T-helper 1 cell (primary cell): ENCODE measurements at places on chromosomes 2 and 18.
A peak's percentile ranks its signal among the peaks of the same experiment; 100 is the strongest.

DNA sequence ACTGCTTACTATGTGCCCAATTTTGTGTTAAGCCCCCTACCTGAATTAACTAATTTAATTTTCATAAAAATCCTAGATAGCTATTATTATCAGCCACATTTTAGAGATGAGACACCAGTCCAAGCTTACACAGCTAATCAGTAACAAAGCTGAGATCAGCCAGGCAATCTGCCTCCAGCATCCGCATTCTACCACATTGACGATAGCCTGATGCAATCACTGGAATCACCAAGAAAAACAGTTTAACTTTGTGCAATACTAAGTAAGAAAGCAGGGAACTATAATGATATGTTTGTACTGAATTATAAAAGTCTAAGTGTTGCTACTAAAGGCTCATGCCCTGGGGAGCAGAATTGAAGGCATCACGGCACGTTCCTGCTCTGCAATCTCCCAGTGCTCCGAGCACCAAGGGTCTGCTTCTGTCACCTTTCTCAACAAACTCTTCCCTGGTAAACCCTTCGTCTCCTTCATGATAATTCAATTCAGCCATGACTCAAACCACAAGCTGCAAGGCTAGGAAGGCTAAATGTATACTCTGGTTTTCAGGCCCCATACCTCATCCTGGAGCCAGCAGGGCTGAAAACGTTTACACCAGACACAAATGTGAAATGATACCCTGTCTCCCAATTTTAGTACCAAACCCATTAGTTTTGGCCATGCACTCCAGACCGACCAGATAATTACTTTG, 19.4 kb downstream of the KANSL3 start:
- DNase-seq, result no peak

GRCh38 chr18:36101943-36102342, 27.2 kb downstream of the SLC39A6 start:
- no peak for DNase-seq

- DNase-seq, result no peak
These were observed 196.5 kb downstream of the MYO1B start for GRCh38 chr2:191441496-191442214.

- DNase-seq, result peak; percentile 35
These were observed 25.1 kb downstream of the DNPEP start for GRCh38 chr2:219362524-219363164.

DNA sequence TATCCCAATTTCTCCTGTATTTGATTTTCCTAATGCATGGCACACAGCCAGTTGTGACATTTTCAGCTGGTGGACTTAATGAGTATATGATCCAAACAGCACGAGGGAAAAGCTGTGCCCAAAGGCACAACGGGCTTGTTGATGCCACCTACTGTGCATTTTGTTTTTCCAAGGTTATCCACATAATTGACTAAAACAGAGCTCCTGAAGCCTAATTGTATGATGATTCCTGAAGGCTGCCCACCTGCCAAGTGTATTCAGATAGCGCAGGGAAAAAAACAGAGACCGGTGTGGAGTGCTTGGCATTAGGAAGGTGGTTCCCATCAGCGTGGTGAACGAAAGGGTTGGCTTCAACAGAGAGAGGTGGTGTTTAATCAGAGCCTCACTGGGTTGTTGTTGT, 14.9 kb downstream of the RBMS1 start:
- DNase-seq, result no peak

GRCh38 chr2:181138816-181139215, 158.4 kb downstream of the UBE2E3 start:
- DNase-seq, result no peak

DNA sequence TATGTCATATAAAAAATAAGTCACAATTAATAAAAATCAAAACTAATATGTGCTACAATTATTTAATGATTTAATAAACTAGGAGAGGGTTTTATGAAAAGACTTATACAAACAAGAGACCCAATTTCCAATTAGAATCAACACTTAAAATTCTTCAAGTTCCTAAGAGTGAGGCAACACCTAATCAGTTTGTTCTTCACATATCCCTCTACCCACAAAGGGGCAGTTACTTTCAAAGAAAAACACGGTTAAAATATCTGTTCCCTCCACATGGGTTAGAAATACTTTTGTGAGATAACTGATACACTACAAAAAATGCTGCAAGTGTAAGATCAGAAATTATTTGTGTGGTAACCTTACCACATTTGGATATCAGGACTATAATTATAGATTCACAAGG, 357.0 kb downstream of the ERBB4 start:
- DNase-seq, result no peak

DNA sequence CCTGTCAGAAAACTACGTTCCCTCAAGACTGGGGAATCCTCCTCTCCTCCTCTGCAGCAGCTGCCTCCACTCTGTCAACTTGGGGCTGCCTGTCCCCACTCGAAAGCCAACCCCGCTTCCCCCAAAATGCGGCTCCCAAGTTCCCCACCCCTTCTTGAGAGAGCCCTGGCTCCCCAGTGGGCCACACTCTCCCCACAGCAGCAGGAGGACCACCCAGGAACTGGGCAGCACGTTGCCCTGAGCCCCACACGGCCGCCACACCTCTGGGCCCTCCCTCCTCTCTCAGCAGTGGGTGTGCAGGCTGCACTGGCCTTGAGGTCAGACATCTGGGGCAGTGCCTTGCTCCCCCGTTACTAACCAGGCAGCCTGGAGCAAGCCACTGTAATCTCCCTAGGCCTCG, 9.6 kb upstream of the TEX51 start:
- no peak for DNase-seq

- no peak for DNase-seq
These were observed 249.2 kb downstream of the TXNL1 start for GRCh38 chr18:56389190-56389589.

DNA sequence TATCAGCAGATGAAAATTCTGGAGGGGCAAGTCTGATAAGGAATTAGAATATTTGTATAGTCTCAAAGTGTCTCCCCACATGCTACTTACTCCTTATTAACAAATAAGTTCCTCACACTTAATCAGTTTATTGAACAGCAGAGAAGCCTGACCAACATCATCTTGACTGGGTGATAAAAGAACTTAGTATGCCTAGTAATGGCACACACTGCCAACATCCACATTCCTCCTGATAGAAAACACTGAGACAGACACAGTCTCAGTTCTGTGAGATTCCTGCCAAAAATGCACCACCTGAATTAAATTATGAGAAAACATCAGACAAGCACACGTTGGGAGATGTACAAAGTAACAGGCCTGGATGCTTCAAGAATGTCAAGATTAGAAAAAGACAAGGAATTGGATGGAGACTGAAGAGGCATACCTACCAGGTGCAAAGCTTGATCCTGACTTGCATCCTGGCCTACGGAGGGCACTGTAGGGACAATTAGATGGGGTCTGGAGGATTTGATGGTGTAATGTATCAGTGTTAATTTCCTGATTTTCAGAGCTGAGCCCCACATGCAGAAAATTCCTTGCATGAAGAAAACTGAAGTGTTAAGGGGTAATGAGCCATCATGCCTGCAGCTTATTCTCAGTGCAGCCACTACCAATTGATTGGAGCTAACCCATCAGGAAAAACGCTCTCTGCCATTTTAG, 200.4 kb upstream of the SH3BP4 start:
- no peak for DNase-seq

GRCh38 chr2:17181051-17181752, 337.0 kb downstream of the RAD51AP2 start:
- no peak for DNase-seq

GRCh38 chr2:143686585-143687164, 557.5 kb downstream of the ARHGAP15 start:
- DNase-seq, result no peak

- DNase-seq, result no peak
These were observed 185.4 kb downstream of the ZEB2 start for GRCh38 chr2:144334551-144334950.

- no peak for DNase-seq
These were observed 54.8 kb downstream of the HS6ST1 start for GRCh38 chr2:128263902-128264331.

GRCh38 chr2:238777369-238778067, 70.4 kb upstream of the TWIST2 start:
- no peak for DNase-seq

- DNase-seq, result no peak
These were observed 88.1 kb downstream of the EPB41L3 start for GRCh38 chr18:5455674-5456073.

DNA sequence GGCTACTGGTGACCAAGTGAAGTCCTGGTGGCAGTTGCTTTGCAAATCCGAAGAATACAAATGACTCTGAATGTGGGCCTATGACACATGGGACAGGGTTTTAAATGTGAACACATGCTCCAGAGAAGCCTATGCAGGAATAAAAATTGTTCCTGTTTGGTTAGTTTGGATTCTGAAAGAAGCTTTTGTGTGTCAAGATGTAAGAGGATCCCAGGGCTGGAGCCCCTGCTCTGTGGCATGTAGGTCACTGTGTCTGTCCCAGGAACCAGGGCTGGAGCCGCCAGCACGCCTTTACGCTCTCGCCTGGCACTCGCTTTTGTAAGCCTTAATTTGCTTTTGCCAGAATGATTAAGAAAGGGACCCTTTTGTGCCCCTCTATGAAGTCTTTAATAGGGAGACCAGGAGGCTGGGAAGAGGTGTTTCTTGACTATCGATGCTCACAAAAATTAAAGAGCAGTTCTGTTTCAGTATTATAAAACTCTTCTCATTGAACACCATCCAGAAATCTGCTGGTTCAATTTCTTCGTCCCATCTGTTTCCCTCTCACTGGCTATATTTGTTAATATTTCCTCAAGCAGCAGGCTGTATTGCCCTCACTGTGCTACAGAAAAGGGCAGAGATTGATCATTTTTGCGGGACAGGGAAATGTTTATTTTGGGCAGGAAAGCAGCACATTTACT, 532.7 kb upstream of the POU3F3 start:
- DNase-seq, result no peak

DNA sequence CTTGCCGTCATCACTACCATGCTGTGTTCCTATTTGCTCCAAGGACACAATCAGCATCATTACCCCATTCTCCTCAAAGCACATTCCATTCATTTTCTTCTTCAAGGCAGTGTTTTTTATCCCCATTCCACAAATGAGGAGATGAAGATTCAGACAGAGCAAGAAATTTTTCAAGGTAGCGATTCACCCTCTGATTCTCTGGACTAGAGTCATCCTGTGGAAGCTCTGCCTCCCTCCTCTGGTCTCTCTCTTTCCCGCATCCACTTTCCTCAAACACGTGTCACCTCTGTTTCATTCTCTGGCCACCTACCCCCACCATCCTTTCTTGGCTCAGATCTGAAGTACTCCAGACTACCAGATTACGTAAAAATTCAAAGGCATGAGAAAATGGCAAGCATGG, 297.9 kb downstream of the SOX11 start:
- DNase-seq, result no peak

DNA sequence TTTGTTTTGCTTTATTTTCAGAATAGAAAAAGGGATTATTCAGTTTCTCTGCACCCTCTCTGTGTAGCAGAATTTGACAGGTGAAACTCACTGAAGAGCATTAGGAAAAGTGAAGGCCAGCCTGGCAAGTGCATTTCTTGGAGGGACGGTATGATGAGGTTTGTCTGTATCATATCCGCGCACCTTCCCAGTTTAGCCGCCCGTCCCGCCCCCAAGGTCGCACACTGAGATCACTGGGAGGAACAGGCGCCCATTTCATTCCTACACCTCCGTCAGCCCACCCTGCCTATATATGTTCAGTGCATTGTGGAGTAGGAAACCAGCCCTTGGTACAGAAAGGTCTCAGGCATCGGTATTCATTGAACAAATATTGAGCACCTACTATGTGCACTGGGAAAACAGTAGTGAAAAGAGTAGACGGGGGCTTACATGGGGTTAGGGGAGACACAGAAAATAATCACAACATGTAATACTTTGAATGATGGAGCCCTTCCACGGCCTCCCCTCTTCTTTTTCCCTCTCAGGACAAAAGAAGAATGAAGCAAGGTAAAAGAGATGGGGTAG, 678 bp upstream of the FECH start:
- DNase-seq, result no peak

- DNase-seq, result no peak
These were observed 287.4 kb downstream of the PRKCE start for GRCh38 chr2:45938649-45939511.

DNA sequence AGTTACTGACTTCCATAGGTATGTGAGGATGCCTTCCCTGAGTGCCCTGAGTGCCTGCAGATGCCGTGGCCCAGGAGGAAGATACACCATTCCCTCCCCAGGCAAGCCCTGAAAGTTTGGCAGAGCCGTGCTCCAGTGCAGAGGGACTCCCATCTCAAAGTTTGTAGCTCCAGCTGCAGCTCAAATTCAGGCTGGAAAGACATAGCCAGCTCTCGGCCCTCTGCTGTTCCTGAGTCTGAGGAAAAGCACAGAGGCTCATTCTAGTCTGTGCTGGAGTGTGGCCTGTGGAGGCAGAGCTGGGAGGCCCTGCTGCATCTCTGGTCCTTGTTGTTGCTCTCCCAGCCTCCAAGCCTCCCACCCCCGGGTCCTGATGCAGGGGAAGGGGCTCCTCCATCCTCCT, 15.9 kb upstream of the TPO start:
- no peak for DNase-seq

DNA sequence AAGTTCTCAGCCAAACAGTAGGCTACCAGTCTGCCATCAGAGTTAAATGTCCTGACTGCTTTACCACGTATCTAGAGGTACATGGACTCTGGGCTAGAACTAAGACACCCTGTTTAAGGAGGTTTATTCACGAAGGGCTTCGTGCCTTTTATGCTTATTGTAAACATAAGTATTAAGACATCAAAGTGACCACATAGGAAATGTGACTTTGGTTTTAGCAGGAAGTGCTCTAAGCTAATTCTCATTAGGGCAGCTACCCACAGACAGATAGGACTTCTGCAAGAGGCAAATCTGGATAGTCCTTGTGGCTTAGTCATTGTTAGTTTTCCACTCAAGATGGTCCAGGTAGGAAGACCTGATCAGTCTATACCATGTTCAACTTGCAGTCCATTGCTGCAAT, 233.3 kb upstream of the MGAT5 start:
- no peak for DNase-seq

- DNase-seq, result no peak
These were observed 106.9 kb upstream of the CD302 start for GRCh38 chr2:159904959-159905305.

DNA sequence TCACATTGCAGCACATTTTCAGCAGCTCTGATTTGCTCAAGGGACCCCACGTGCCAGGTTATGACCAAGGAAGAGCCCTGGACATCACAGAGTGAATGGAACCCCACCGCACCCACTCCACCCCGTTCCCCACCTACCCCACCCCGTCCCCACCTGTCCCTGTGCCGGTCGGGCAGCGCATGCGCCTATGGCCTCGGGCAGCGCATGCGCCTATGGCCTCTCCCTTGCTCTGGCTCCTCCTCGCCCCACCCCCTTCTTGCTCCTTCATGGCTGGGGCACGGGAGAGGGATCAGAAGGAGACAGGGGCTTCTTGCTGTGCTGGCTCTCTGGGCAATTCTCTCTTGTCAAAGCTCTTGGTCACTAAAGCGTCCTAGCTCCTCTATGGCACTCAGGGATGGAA, 371.8 kb upstream of the HS6ST1 start:
- no peak for DNase-seq

DNA sequence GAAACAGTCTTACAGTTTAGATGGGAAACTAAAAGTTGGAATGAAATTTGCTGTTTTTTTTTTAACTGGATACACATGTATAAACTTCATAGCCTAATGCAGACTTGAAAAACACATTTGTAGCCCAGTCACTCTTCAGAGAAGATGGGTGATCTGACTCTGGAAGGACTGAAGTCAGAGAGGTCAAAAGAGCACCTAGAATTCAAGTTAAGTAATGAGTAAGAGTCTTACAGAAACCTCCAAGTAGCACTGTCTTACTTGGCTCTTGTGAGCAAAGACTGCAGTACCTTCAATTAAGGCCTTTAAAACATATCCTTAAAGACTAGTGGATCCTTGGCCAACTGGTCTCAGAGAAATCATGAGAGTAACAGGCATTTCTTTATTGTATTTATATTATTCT, 41.9 kb downstream of the TRAPPC8 start:
- DNase-seq, result no peak
